ENCODE measurements at places on chromosomes 2 and 18.
A peak's percentile ranks its signal among the peaks of the same experiment; 100 is the strongest.

DNA sequence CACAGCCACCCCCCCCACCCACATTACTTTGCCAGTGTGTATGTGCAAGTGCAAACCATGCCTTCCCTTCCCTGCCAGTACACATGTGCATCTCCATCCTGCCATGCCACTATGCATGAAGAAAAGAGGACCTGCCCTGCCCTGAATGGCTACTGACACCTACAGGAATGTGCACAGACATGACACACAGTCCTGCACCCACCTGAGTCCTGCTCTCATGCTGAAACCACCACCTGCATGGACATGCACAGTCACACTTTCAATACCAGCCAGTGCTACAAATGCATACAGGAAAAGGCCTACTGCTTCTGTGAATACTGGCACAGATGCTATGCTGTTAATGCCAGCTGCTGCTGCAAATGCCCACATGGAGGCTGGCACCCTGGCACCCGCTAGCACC lies 334.4 kb upstream of the DLGAP1 start:
- DNase-seq, result no peak

- DNase-seq, result no peak
Measured at GRCh38 chr2:189138800-189139199, 40.8 kb downstream of the COL5A2 start.

DNA sequence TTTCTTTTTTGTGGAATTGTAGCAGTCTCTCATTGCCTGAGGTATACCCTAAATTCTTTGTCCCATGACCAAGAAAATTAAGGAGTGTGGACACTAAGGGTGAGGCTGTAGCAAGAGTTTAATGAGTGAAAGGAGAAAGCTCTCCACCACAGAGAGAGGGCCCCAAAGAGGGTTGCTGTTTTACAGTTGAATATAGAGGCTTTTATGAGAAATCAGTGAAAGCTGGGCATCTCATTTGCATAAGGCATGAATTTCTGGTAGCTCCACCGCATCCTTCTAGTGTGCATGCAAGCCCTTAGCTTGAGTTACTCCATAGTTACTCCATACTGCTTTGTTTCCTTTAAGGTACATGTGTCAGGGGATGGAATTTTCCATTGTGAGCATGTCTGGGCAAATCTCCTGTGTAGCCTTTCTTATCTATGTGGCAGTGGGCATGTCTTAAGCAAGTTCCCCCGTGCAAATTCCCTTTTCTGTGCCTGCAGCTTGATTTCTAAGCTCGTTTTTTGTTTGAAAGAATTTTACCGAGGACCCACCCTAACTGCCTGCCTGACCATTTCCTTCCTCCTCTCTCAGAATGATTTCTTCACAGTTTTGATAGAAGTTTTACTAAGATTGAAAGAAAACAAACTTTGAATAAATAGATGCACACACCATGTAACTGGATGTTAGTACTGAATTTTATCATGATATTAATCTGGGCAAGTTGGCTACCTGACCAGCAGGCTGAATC lies 218.9 kb downstream of the PARD3B start:
- DNase-seq, result no peak

DNA sequence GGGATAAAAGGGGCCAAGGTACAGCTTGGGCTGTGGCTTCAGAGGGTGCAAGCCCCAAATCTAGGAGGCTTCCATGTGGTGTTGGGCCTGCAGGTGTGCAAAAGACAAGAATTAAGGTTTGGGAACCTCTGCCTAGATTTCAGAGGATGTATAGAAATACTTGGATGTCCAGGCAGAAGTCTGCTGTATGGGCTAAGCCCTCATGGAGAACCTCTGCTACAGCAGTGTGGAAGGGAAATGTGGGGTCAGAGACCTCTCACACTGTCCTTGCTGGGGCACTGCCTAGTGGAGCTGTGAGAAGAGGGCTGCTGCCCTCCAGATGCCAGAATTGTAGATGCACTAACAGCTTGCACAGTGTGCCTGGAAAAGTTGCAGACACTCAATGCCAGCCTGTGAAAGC lies 880.6 kb upstream of the ID2 start:
- no peak for DNase-seq

DNA sequence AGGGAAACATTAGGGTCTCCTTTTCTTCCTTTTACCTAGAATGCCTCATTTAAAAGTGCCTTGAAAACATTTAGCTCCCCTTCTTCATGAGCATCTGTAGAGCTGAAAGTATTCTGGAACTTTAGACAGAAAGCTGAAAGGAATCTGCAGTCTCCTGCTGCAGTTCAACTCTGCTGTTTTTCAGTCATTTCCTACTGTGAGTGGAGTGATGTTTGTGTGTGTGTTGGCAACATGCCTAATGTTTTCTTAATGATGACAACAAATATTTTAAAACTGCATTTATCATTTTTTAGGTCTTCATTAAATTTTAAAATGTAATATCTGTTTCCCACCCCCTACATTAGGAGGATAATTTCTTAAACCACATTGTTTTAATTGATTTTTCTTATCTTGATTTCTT lies 66.6 kb downstream of the TWSG1 start:
- peak; percentile 55 for DNase-seq

- DNase-seq, result no peak
Measured at GRCh38 chr18:6947338-6948030, 170.1 kb downstream of the LAMA1 start.

DNA sequence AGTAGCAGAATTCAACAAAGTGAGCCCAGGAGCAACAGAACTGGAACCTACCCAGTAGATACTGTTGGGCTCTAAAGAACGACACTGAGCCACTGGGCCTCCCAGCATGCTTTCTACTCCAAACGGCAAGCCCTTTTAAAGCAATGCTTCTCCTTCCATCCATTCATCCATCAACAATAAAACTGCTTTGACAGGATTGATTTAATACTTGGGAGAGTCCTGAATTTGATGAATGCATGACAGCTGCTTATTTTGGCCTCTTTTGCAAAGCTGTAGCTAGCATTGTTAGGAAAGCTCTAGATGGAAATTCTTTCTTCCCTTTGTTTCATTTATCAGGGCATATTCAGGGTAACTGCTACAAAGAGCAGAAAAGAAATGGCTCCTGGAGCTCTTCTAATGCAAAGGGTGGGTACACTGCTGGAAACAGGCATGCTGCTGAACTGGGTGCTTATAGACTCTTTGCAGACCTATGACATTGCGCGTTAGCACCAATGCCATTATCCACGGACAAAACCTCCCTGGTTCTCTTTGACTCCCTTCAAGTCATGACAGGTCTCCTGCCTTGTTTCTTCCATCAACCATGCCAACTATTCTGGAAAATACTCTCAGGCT lies 138.4 kb upstream of the HNRNPA3 start:
- no peak for DNase-seq

GRCh38 chr2:230811508-230811907 lies 53.2 kb upstream of the ITM2C start:
- peak; percentile 61 for DNase-seq

GRCh38 chr2:197558393-197558792 lies 42.5 kb downstream of the MOB4 start:
- DNase-seq, result no peak

DNA sequence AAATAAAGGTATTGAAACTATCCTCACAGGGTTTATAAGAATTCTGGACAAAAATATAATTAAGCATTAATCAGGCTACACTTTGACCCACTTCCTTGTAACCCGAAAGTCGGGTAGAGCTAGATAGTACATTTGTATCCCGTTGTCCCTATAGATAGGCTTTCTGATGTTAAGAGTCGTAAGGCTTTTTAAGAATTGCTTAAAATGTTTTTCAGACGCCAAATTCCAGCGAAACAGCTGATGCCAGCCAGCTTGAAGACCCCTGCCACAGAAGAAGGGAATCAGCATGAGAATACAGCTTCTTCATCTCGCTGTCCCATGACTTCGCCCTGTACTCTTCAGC lies 962 bp upstream of the GPR155 start:
- no peak for DNase-seq

DNA sequence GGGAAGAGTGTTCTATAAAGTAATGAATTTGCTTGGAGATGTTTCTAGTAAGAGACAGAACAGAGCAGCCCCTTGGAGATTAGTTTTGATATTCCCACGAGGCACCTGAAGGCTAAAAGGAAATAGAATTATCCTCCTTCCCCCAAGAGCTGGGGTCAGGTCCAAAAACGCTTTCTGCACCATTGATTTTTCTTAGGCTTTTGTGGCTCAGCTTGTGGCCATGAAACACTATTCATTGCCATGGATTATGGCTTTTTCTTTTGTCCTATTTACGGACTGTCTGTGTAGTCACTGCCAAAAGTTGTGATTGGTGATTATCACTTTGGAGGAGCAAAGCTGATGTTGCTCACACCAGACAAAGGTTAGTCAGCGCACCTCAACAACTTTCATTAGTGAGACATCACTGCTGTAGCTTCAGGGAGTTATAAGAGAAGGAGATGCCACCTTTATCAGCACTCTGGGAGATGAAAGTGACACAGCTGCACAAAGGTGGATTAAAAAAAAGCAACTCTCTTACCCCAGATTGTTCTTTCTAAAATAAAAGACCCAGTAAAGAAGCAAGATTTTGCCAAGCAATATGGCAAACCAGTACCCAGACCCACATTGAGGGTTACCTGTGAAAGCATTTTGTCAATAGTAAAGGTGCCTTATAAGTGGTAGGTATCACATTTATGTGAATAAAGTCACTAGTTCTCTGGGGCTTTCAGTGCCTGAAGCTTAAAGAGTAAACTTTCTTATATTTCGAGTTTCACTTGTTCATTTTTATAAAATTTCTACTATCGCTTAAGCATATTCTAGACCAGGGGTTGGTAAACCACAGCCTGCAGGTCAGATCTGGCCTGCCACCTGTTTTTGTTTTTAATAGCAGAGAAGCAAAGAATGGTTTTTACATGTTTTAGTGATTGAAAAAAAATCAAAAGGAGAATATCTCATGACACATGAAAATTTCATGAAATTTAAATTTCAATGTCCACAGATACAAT lies 10.6 kb downstream of the CXCR4 start:
- DNase-seq, result no peak

DNA sequence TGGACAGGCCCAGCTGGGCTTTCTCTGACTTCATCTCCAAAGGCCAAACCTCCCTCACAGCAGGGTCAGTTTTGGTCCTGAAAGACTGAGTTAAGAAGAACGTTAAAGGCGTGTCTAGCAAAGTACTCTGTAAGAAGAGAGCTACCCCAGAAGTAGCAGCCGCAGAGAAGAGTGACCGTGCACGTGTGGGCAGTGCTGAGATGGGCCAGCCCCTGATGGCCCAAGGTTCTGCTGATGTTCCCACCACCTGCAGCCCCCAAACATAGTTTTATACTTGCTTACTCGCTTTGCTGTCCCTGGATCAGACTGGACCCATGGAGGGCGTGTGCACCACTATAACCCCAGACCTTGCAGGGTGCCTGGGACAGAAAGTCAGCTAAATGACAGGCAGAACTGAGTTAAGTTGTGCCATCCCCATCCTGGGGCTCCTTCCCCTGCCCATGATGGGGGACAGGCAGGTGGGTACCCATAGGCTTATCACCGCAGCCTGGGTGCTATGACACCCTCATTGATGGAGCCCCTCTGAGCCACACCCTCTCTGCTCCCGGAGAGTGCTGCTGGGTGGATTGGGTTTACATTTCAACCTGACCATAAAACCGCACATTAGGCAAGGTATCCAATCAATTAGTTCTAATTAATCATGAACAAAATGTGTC lies 367.3 kb upstream of the HS6ST1 start:
- DNase-seq, result no peak

GRCh38 chr2:23293731-23294130 lies 91.2 kb upstream of the KLHL29 start:
- peak; percentile 22 for DNase-seq

DNA sequence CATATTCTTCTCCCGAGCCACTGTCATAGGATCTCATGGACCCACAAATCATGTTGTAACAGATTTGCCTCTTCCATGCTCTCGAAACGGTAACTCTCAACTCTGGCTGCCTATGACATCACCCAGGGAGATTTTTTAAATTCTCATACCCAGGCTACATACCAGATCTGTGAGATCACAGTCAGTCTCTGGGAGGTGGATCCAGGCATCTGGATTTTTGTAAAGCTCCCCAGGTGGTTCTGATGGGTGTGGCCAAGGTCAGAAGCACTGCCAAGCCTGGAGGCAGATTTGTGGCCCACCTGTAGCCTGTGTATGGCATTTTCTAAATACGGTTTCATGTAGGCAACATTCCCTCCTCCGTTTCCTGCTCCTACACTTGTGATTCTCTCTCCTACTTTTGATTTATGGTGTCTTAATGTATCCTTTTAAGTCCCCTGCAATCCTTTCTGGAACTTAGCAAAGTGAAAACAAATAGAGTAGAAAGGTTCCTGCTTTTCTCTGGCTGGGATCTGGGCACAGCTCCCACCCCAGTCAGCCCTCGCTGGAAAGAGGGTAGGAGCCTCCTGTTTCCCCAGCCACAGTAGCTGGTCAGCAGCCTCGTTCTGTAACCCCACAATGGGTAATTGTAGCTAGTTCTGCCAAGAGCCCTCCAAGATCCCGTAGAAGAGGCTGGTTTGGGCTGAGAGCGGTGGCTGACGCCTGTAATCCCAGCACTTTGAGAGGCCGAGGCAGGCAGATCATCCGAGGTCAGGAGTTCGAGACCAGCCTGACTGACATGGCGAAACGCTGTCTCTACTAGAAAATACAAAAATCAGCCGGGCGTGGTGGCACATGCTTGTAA lies 96.2 kb downstream of the KLHL29 start:
- DNase-seq, result peak; percentile 88

GRCh38 chr18:47868744-47869143 lies 61.7 kb downstream of the SMAD2 start:
- no peak for DNase-seq

- DNase-seq, result peak; percentile 88
Measured at GRCh38 chr2:24721470-24721869, 71.7 kb downstream of the PTRHD1 start.

DNA sequence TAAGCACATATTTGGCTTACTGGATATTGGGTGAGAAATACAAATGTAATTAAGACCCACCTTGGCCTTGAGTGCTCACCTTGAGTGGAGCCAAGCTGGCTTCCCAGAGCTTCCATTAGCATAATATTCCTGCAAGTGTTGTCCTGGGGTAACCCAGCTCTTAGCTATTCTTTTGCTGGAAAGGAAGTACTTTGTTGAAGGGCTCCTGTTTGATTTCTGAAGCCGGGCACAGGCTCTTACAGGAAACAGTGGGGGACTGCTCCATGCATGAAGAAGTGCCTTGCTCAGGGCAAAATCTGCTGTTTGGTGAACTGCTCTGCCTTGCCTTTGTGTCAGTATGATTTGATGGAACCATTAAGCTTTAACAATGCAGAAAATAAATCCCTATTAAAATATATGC lies 325.4 kb downstream of the SMAD2 start:
- DNase-seq, result no peak

- no peak for DNase-seq
Measured at GRCh38 chr2:236244256-236244655, 19.9 kb downstream of the ASB18 start.

- DNase-seq, result no peak
Measured at GRCh38 chr2:239420082-239420481, 19.3 kb upstream of the HDAC4 start.

All from choroid plexus epithelial cell (primary cell).